ENCODE measurements at places on chromosomes 5 and 9.

DNA sequence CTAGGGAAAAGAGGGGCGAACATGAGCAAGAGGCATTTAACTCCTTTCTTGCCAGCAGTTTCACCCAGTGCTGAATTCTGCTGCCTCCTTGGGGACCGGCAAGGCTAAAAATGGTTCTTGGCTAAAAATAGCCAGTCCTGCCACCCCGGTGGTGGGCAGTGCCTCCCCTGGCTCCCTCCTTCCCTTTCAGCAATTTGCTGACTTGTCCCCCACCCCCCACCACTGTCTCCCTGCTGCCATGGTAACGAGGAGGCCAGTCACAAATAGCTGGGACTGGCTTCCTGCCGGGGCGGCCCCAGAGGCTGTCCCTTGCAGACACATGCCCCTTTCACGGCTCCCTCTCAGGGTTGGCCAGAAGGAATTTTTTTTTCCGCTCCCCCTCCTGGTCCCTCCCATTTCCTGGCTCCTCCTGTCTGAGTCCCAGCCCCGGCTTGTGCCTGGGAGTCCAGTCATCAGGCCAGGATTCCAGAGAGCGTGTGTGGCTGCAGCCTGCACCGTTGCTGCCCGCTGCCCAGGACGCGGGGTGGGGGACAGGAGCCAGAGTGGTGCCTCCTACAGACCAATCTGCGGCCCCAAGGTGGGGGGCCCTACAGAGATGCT lies 130.3 kb downstream of the RGS3 start:
- peak; percentile 71 for DNase-seq

GRCh38 chr5:163190283-163190682 lies 247.1 kb upstream of the CCNG1 start:
- no peak for DNase-seq

DNA sequence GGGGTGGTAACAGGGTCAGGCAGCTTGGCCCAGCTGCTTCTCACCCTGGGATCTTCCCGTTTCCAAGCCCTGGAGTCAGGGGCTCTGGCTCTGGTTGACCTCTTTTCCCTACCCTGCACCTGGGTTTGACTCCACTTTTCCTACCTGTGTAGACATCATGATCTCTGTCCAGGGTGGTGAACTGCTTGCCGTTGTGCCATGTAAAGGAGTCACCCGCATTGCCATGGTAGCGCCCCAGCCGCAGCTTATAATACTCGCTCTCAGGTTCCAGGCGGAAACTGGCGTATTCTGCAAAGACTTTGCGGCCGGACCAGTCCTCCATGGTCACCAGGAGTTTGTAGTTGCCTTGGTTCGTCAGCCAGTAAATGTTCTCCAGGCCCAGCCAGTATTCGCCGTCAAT lies 30.9 kb downstream of the ANGPTL2 start:
- DNase-seq, result no peak

DNA sequence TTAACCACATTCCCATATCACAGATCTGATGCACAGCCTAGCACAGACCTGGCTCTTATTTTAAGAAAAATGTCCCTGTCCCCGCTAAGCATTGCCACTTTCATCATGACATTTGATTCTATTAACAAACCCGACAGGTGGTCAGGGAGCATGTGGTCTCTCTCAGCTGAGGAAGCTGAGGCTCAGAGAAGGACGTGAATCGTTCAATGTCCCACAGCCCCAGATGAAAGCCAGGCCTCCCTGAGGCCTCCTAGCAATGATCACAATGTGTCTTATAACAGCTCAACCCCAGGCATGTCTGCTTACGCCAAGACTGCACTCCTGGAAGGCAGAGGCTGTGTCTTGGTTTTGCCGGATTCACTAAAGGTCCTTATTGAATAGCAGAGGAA lies 10.4 kb upstream of the CRB2 start:
- no peak for DNase-seq

DNA sequence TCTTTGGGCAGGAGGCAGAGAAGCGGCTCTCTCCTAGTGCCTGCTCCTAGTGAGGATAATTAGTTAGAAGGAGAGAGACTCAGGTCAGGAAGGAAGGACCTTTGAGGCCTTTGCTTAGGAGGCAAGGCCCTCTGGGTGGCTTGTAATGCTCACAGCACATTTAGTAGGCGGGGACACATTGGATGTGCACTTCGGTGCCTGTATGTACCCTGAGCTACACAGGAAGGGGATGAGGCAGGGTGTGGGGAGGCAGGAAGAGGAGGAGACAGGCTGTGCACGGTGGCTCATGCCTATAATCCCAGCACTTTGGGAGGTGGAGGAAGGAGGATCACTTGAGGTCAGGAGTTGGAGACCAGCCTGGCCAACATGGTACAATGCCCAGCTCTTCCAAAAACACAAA lies 7.2 kb upstream of the LCN2 start:
- DNase-seq, result no peak

- DNase-seq, result no peak
Observed at GRCh38 chr9:91820949-91821880, 128.8 kb downstream of the ROR2 start.

GRCh38 chr5:22329683-22330082 lies 523.5 kb downstream of the CDH12 start:
- no peak for DNase-seq

DNA sequence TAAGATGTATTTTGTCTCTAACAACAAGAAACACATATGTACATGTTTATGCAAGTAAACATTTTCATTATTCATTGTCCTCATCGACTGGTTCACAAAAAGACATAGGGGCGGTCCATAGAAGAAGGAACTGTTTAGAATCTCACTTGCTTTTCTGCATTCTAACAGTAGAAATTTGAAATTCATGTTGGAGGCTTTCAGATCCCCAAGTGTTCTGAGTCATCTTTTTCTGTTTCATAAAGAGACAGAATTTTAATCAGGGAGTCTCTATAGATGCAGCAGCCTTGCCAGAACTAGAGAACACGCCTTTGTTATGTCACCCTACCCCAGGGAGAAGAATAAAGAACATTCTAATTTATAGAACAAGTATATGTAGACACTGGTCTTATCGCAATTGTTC lies 324.3 kb downstream of the GABRG2 start:
- no peak for DNase-seq

- DNase-seq, result no peak
Observed at GRCh38 chr9:37916471-37917312, 12.8 kb upstream of the SLC25A51 start.

DNA sequence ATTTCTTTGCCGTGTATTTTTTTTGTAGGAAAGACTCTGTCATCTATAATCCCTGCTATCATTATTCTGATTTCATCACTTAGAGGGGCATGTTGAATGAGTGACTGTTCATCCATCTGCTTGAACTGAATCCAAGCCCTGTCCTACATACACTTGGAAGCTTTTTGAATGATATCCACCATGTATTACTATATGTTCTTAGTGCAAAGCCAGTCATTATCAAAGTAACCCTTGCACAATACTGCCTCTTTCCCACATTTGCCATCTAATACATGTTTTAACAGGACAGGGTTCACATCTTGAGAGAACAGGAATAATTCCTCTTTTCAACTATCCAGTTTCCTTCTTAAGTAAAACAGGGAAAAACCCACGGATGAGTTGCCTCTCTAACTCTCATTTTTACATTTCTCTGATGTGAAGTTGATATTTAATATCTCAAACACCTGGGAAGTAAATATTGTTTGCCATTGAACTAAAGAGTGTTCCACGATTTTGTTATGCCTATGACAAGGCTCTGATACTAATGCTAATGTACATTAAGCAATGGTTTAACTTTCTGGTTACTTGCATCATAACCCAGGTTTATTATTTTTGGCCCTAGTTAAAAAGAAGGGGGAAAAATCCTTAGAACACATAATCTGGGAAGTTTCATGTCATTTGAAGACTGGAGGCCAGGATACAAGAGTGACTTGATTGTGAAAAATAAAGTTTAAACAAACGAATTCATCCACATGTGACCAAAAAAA lies 103.7 kb upstream of the TARS1 start:
- DNase-seq, result no peak

DNA sequence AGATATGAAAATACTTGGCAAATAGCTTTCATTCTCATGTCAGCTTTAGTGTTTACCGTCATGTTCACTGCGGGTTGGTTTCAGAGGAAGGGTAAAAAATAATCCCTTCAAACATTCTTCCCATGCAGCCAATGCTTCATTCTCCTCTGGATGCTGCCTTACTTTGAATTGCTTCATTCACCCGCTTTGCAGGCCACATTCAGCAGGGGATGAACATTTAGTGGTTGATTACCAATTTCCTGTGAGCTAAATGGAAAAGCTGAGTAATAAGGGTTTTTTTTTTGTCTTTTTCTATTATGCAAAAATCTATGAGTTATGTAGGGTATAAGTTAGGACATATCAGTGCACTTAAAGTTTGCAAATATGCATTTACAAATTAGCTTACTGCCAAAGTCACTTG lies 96.3 kb upstream of the MEF2C start:
- DNase-seq, result no peak

- DNase-seq, result no peak
Observed at GRCh38 chr5:133846478-133847226, 121.8 kb downstream of the C5orf15 start.

GRCh38 chr5:16573401-16573800 lies 43.4 kb downstream of the RETREG1 start:
- DNase-seq, result no peak

- no peak for DNase-seq
Observed at GRCh38 chr5:33212900-33213299, 227.9 kb upstream of the TARS1 start.

DNA sequence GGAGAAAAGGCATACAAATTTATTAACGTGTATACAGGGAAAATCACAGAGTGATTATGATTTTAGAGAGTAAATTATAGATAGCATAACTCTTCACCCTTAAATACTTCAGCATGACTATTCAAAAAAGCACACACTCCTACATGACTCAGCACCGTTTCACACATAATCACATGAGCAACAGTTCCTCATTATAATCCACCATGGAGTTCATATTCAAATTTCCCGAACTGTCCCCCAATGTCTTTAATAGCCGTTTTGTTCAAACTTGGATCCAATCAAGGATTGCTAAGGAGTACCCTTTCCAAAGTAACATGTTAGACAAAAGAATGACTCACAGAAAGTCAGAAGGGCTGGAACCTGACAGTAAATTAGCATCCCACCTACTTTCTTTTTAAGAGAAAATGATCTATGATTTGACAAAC lies 32.1 kb downstream of the RAPGEF1 start:
- no peak for DNase-seq

DNA sequence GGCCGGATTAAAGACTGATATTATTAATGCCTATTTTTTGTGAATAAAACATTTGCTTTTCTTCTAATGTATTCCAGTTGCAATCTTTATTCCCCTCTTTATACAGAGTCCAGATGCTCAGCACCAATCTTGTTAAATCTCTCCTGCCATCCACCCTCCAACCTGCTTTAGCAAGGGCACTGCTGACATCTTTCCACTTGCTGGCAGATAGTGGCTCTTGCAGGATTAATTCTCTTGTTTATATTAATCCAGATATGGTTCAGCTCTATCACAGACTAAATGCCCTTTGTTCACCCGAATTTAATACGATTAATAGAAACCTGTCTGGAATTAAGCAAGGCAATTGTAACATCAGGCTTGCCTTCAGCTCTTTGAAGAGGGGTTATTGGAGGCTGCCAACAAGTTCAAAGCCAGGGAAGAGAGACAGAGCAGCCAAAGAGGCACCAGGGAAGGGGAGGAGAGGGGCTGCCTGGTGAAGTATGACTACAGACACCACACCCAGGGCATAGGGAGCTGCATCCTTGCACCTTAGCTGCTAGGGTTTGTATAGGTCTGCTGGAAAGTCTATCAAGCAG lies 236.2 kb downstream of the SAXO1 start:
- no peak for DNase-seq

GRCh38 chr9:13268469-13268868 lies 11.0 kb downstream of the MPDZ start:
- no peak for DNase-seq

GRCh38 chr9:85237478-85237877 lies 504.3 kb downstream of the AGTPBP1 start:
- no peak for DNase-seq

- DNase-seq, result no peak
Observed at GRCh38 chr9:34464571-34464970, 6.0 kb downstream of the DNAI1 start.

- DNase-seq, result no peak
Observed at GRCh38 chr5:129496421-129496820, 36.3 kb downstream of the ADAMTS19 start.

DNA sequence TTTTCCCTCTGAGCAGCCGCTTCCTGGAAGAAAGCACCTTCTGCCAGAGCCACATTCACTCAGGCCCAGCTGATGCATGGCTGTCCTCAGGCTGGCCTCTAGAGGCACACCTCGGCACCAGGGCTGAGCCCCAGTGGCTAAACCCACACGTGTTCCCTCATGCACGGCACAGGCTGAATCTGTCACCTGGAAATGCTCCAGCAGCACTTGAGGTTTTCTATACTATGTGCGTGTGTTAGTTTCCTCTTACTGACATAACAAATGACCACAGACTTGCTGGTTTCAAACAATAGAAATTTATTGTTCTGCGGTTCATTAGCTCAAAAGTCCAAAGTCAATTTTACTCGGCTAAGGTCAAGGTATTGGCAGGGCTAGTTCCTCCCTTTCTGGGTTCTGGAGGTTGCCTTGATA lies 141.4 kb downstream of the LRRC70 start:
- peak; percentile 24 for DNase-seq

- DNase-seq, result no peak
Observed at GRCh38 chr9:81116340-81117137, 572.8 kb downstream of the TLE1 start.
